ENCODE measurements at places on chromosomes 4 and X.

- peak; percentile 29 for DNase-seq
Measured at GRCh38 chr4:79854856-79855502, 218.1 kb downstream of the ANTXR2 start.

DNA sequence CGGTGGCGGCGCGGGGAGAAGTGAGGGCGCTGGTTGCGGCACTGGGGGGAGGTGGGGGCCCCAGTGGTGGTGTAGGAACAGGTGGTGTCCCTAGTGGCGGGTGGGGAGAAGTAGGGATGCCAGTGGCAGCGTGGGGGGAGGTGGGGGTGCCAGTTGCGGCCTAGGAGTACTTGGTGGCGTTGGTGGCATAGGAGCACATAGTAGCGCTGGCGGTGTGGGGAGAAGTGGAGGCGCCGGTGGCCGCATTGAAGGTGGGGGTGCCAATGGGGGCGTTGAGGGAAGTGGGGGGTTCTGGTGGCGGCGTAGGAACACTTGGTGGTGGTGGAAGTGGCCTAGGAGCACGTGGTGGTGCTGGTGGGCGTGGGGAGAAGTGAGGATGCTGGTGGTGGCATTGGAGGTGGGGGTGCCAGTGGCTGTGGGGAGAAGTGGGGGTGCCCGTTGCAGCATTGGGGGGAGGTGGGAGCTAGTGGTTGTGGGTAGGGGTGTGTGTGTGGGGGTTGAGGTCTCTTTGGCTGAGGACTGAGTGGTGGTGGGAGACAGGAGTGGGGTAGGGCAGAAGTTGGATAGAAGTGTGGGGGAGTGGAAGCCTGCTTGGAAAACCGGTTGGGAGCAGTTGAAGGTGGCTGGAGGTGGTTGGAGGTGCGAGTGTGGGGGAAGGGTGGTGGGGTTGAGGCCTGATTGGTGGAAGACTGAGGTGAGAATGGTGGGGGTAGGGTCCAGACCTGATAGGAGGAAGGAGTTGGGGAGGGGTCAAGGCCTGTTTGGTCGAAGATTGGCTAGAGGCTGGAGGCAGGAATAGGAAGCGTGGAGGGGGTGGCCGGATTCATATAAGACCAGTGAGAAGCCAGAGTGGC lies 1.1 kb downstream of the GCNA start:
- no peak for DNase-seq

DNA sequence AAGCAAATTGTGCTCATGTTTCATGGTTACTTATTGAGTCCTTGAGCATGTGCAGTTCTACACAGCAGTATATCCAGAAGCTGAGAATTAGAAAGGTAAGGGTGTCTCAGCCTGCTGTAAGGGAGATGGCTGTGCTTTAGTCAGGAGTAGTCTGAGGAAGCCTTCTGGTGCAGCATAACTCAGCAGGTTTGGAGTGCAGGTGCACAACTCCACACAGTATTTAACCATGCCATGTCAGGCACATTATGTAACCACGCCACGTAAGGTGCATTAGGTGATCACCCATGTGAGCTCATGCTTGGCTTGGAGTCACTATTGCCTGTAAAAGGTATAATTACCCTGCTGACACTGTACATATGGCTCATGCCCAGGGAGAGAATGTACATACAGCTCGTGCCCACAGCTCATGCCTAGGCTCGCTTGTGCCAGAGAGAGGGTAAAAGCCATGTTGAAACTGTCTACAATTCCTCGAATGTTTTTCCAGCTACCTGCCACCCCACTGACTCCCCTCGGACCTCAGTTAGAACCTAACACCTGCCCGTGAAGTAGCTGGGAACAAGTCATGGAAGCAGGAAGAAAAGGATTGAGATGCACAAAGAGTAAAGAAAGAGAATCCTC lies 37.8 kb downstream of the UCHL1 start:
- no peak for DNase-seq

- DNase-seq: no peak
Measured at GRCh38 chrX:47206316-47206715, 12.2 kb upstream of the CDK16 start.

- peak; percentile 68 for DNase-seq
Measured at GRCh38 chr4:26051240-26051639, 137.2 kb downstream of the SMIM20 start.

- DNase-seq: peak; percentile 7
Measured at GRCh38 chrX:97126020-97126419, 242.3 kb downstream of the RPA4 start.

DNA sequence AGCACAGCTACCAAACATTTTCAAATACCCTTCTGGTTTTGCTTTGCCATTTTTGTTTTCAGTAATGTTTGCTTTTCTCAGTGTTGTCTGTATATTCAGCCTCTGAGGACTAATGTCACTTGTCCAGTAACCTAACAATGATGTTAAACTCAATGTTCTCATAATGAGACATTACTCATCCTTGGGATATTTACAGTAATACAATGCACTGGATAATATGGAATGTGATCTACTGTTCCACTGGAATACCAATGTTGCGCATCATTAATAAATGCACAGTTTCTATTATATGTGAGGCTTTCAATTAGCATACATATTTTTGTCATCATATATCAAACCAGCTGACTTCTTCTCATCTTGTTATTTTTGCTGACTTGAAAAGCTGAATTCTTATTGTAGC lies 259.1 kb downstream of the SH2D1A start:
- peak; percentile 39 for DNase-seq

- DNase-seq: peak; percentile 79
Measured at GRCh38 chrX:56744996-56745395, 16.0 kb downstream of the NBDY start.

- no peak for DNase-seq
Measured at GRCh38 chr4:48108309-48109073, 25.6 kb downstream of the TXK start.

GRCh38 chr4:164779811-164780216 lies 25.9 kb downstream of the SMIM31 start:
- DNase-seq: peak; percentile 34

DNA sequence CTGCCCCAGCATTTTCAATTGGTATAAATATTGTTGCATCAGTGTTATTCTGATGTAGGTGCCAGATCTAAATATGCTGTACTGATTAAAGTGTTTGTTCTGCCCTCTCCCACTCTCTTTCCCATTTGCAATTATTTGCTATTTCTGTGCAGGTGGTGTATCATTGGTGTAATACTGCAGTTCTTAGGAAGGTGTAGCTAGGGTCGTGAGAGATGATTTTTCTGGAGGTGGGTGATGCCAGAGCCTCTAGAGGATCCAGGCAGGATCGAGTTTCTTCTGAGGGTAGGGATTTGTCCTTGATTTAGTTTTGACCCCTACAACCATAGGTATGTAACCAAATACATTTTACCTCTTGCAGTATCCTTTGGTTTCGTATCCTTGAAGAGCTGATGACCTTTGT lies 1.9 kb downstream of the SMAD1 start:
- no peak for DNase-seq

DNA sequence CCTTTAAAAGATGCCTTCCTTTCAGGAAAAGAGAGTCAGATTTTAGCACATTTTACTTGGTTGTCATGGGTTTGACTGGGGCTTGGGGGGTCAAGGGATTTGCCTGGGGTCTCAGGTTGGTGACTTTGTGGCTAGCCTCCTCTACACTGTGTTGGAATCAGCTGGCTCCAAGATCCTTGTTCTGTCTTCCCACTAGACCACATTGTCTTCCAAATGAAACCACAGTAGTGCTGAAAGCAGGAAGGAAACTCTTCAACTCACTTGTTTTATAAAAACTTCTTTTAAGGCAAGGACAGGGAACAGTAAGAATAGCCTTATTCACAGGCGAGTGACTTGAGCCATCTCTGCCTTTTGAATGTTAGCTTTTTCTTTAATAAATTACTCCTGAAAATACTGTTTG lies 37.0 kb upstream of the OTUD4 start:
- DNase-seq: no peak

GRCh38 chrX:154834562-154834961 lies at the start of gene SMIM9:
Gene SMIM9 (minus strand): TSS chrX:154834662. CDS start chrX:154830856, 3,806 bp downstream.
- DNase-seq: no peak

GRCh38 chr4:128649575-128650205 lies 159.8 kb upstream of the JADE1 start:
- DNase-seq: peak; percentile 73

- peak; percentile 48 for DNase-seq
Measured at GRCh38 chr4:106063009-106063408, 167.7 kb downstream of the NPNT start.

DNA sequence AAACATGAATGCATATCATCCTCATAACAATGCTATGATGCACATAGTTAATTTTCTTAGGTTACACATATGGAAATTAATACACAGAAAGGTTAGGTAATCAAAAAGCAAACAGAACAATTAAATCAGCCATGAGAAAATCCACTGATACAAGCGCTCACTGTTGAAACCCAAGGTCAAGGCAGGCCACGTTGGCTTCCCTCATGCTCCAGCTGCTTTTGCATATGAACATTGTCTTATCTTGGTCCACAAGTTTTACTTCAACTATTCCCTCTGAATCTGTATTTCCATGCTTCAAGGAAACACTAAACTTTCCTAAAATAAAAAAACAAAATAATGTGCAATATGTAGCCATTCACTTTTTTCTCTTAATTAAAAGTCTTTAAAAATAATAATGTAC lies 34.5 kb upstream of the PLA2G12A start:
- DNase-seq: no peak

- no peak for DNase-seq
Measured at GRCh38 chrX:117707948-117708743, 408.5 kb downstream of the KLHL13 start.

- DNase-seq: no peak
Measured at GRCh38 chr4:113112338-113112978, 63.0 kb downstream of the ANK2 start.

DNA sequence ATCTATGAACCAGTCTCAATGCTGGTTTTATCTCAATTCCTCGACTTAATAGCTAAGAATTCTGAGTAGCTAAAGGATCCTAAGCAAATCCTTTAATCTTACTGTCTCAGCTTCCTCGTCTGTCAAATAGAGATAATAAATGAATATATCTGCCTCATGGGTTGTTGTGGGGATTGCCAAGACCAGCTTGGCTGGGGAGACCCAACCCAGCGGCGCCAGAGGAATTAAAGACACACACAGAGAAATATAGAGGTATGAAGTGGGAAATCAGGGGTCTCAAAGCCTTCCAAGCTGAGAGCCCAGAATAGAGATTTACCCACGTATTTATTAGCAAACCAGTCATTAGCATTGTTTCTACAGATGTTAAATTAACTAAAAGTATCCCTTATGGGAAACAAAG lies 41.9 kb downstream of the SLC34A2 start:
- no peak for DNase-seq

- no peak for DNase-seq
Measured at GRCh38 chrX:46961097-46961496, 48.9 kb downstream of the JADE3 start.

DNA sequence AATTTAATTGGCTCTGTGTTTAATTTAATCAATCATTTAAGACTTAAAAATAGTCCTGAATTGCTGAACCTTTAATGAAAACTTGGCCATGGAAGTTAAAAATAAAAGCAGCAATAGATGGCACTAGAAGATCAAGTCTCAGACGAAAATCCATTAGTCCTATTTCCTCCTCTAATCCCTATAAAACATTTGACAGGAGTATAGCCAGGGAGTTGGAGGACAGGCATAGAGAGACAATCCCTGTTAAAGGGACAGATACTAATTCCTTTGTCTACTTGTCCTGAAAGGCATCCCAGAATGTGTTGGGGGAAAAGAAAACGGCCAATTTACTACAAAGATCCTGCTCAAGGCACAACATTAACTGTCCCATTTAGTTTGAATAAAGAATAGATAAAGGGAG lies 276.3 kb upstream of the TACR3 start:
- peak; percentile 13 for DNase-seq

- no peak for DNase-seq
Measured at GRCh38 chr4:108919226-108919893, 156.5 kb upstream of the ETNPPL start.

DNA sequence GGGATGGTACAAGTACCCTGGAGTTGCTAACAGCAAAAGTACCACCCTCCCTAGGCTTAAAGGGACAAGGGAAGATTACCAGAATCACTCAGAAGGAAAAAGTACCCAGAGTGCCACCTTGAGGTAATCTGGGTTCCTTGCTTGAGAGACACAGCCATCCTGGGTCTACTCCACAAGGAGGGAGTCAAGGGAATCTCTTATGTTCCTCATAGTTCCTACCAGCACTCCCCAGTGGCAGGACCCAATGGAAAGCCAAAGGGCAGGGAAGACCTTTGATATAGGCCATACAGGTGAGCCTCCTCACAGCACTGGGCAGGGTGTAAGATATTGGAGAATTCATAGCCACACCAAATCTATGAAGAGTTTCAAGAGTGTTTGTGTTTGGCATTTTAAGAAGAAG lies 5.7 kb downstream of the IL2 start:
- no peak for DNase-seq

DNA sequence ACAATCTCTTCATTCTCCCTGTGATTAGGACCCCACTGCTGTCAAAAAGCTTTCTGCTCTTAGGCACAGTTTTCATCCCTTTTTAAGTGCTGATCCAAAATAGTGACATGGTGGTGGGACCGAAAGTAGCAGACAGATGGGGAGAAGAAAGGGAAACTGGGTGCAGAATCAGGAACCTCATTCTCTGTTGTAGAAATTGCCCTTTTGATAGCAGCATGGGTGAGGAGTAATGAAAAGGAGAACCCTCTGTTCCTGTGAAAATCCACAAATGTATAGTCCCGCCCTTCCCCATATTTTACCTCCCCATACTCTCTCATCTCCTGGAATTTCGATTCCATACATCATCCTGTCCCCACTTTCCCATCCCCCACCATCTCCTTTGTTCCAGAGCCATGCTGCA lies 126.5 kb downstream of the STIM2 start:
- DNase-seq: no peak

- no peak for DNase-seq
Measured at GRCh38 chrX:43350935-43351334, 305.2 kb upstream of the MAOA start.

GRCh38 chr4:153110739-153111138 lies 93.5 kb upstream of the TRIM2 start:
- DNase-seq: no peak

- no peak for DNase-seq
Measured at GRCh38 chr4:116638592-116638991, 446.8 kb downstream of the TRAM1L1 start.

DNA sequence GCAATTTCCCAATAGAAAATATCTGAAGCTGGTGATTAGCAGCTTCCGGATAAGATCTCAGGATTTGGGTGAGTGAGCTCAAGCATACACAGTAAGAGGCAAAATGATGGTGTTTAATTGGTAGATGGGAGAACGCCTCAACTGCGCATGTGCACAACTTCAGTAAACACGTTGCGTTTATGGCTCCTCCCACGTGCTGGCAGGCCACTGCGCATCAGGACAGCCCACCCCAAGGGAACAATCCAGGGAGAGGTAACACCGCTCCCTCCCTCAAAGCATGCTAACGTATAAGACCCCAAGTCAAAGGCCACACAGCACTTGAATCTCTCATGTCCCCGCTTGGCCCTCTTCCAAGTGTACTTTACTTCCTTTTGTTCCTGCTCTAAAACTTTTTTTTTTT lies 10.3 kb upstream of the CENPU start:
- no peak for DNase-seq
